Activated CD8-positive, alpha-beta memory T cell treated with anti-CD3 and anti-CD28 coated beads for 4 hours (primary cell): ENCODE measurements at places on chromosomes 4 and X.

- DNase-seq = no peak
Measured at GRCh38 chrX:110341189-110342035, 17.2 kb upstream of the RTL9 start.

GRCh38 chr4:105215609-105216313, 69.1 kb downstream of the TET2 start:
- DNase-seq = no peak

DNA sequence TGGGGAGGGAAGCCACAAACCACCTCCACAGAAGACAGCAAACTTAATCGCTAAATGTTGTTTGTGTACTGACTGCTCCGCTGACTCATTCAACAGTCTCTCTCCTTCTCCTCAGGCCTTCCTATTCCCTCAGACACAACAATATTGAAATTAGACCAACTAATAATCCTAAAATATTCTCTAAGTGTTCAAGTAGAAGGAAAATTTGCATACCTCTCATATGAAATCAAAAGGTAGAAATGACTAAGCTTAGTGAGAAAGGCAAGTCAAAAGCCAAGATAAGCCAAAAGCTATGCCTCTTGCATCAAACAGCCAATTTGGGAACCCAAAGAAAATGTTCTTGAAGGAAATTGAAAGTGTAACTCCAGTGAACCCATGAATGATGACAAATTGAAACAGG, 75.7 kb upstream of the ARHGAP24 start:
- no peak for DNase-seq

DNA sequence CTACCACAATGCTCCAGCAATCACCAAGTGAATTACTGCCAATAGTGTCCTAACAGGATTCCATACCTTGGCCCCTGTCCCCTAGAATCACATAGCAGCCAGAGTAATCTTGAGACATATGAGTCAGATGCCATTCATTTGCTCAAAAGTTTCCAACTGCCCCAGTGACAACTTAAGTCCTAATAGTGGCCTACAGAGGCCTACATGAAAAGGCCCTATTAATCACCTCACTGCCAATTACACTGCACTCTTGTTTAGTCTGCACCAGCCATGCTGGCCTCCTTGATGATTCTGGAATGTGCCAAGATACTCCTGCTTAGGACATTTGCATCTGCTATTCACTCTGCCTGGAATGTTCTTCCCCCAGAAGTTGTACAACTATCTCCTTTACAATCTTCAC, 130.7 kb downstream of the NR3C2 start:
- no peak for DNase-seq

DNA sequence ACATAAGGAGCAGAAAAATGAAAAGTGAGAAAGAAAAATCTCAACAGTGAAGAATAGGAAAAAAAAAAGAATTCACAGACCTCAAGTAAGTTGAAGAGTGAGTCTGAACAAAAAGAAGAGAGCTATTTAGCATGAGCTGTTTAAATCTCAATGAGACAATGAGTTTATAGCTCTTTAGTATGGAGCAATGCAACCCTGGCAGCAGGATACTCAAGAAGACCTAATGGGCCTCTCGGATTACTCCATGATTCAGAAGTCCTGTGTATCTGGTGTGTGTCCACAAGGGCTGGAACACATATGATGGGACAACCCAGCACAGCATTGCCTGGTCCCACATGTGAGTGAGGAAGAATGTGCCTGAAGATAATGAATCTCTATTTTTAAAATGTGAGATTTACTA, 563.1 kb upstream of the INTU start:
- no peak for DNase-seq

GRCh38 chr4:2341261-2341841, 77.1 kb downstream of the ZFYVE28 start:
- DNase-seq = no peak

DNA sequence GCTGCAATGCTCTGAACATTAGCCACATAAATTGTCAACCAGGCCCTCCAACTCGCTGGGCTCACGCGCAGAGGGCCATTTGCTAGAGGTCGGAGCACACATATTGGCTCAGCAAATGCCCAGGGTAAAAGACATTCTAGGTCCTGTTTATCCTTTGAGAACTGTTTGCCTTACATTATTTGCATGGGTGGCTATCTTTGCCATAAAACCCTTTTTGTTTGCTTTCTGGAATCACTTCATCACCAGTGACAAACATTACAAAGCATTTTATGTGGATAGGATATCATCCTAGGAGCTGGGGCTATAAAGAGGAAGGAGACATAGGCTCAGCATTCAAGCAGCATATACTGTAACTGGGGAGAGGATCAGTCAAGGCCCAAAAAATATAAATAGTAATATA, 149.2 kb upstream of the RAI2 start:
- no peak for DNase-seq

DNA sequence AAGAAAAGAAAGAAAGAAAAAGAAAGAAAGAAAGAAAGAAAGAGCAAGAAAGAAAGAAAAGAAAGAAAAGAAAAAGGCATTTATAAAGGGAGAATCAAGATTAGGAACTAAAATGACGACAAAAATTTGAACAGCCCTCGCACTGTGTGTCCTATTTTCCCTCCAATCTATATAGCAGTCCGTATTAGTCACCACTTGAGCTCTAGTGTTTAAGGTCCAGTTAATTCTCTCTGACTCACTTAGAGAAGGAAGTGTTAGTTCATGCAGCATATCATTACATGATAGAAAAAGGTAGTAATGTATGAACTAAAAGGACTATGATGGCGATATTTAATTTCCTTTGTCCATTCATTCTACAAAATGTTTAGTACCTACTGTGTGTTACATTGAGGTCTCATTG, 122.7 kb downstream of the CBLL2 start:
- DNase-seq = no peak

DNA sequence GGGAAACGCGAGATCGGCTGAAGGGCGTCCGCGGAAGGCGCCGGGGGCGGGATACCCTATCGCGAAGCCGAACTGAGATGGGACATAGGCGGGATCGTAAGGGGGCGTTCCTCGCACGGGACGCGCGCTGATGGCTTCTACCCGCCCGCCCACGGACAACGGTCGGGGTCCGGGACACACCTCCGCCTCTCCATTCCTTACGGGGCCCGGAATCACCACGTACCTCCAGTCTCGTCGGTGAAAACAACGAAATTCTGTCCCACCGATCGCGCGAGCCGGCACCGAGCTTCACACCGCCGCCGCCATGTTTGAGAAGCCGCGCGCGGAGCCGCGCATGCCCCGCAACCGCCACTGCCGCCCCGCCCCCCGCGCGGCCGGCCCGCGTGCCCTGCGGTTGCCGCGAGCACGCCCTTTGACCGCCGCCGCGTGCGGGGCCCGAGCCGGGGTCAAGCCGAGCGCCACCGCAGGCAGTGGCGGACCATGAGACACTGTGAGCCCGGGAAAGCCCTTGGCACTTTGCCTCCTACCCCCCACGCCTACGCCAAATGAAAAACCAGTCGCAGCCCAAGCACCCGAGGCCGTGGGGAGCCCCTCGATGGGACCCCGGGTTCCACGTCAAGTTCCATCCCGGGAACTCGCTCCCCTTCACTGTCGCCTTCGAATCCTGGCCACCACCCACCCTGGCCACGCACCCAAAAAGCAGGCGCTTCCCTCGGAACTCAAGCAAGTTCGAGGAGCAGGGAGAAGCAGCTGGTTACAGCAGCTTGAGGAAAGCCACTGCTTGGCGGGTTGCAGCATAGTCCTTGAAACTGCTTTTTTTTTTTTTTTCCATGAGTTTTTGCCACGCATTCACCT, at the start of gene SCML2:
Gene SCML2 (minus strand): TSS at position 320 of the 855 bp plus-strand sequence. CDS start 20,617 bp downstream, outside the sequence.
- no peak for DNase-seq

- no peak for DNase-seq
Measured at GRCh38 chrX:107577933-107578332, 50.4 kb upstream of the PRPS1 start.

GRCh38 chr4:48370260-48371134, 29.2 kb downstream of the SLAIN2 start:
- DNase-seq = no peak

- no peak for DNase-seq
Measured at GRCh38 chr4:60945641-60946040, 254.5 kb upstream of the ADGRL3 start.

DNA sequence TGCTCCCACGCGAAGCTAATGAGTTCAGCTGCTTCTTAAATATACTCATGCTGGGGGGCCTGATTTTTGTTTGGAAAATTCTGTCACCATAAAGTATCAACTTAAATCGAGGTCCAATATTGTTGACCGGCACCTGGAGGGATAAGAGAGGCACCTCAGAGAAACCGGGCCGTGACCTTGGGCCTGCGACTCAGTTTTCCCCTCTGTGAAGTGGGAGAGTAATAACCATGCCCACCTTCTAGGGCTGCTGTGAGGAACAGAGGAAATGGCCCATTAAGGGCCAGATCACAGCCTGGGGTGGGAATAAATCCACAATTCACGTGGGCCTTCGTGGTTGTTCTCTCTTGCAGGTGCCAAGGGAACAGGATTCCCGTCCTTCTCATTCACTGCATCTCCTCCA, 39.4 kb downstream of the ZBTB49 start:
- DNase-seq = no peak

DNA sequence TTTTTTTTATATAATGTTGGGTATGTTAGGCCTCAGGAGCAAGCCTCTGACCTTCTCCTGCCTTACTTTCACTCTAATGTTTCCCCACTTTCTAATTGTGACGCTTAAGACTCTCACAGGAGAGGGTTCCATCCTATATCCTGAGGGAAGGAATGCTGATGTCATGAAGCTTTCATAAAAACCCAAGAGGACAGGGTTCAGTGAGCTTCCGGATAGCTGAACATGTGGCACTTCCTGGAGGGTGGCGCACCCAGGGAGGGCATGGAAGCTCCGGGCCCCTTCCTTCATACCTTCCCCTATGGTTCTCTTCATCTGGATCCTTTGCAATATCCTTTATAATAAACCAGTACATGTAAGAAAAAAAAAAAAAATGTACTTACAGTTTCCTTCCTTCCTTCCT, 48.0 kb upstream of the TMPRSS11E start:
- no peak for DNase-seq

DNA sequence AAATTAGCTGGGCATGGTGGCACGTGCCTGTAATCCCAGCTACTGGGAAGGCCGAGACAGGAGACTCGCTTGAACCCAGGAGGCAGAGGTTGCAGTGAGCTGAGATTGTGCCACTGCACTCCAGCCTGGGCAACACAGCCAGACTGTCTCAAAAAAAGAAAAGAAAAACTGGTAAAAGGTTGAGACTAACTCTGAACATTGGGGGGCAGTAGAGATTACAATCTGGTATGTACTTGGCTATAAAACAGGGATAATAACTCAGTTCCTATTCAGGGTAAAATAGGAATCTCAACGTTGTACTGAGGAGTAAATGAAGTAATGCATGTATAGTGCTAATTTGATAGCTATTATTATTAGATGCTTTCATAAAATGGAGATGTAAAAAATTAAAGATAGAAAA, 12.5 kb upstream of the KLF8 start:
- DNase-seq = no peak
